Stimulated activated CD4-positive, alpha-beta T cell treated with anti-CD3 and anti-CD28 coated beads, Interleukin-1b, Interleukin-23, amount 100 ng/mL, for 1 hour (primary cell): ENCODE measurements at places on chromosomes 4 and X.

GRCh38 chr4:140219567-140219966 lies 65.6 kb upstream of the MAML3 start:
- DNase-seq = no peak

DNA sequence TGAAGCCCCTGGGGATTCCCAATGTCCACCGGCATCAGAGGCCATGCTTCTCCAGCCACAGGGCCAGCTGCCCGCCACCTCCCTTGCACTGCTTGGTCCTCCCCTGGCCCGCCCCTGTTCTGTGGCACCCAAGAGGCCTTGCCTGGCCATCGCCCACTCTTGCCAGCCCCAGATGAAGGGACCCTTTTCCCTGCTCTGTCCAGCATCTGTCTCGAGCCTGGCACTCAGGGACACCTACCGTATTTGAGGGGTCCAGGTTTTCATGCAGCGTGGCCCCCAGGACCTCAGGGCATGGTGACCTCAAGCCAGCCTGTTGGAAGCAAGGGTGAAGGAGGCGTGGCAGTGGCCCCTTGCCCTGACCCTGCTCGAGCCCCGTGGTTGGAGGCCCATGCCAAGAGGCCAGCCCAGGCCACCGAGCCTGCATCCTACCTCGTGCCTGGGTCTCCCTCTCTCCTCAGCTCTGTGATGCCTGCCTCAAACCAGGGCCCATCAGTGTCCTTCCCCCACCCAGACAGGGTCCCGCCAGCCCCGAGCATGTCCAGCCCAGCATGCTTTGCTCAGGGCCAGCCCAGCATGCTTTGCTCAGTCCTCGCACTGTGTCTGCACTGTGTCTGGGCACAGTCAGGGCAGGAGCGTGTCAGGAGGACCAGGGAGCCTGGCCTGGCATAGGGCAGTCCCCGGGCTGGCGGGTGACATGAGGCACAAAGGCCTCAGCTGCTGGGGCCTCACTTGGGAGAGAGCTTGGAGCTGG lies 14.3 kb upstream of the FGFR3 start:
- no peak for DNase-seq

- DNase-seq = no peak
These were observed 28.4 kb downstream of the GAGE1 start for GRCh38 chrX:49627086-49627777.

DNA sequence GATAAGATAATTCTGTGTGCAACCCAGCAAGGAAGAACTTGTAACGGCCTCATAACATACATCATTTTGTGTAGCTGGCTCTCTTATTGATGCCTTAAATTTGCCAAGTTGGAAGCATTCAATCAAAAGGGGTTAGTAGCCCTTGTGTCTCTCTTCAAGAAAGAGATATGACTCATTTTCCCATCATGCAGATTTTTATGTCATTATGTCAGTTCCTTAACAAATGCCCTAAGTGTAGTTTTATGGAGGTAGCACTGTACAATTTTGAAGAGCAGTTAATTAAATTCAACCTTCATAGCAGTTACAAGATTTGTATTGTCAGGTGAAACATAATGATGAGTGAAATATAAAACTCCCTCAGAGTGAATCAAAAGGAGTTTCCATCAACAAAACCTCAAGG lies 215.6 kb downstream of the GRIA3 start:
- no peak for DNase-seq

DNA sequence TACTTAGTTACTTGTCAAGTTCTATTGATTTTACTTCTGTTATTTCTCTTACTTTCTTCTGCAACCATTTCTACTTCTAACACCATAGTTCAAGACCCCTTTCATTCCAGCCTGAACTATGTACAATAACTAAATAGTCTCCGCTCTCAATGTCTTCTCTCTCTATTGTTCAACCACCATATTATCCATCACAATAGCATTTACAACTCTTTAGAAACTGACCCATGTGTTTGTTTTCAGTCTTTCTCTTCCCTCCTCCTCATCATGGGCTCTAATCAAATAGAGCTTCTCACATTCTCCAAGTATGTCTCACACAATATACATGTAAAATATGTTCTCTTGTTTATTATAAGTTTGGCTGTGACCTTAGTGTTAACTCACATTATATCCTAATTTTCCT lies 143.6 kb downstream of the ZAR1 start:
- DNase-seq = no peak

GRCh38 chrX:110914281-110914680 lies 118.7 kb upstream of the CHRDL1 start:
- DNase-seq = no peak

- DNase-seq = no peak
These were observed 726.1 kb upstream of the POU3F4 start for GRCh38 chrX:82782014-82782413.

DNA sequence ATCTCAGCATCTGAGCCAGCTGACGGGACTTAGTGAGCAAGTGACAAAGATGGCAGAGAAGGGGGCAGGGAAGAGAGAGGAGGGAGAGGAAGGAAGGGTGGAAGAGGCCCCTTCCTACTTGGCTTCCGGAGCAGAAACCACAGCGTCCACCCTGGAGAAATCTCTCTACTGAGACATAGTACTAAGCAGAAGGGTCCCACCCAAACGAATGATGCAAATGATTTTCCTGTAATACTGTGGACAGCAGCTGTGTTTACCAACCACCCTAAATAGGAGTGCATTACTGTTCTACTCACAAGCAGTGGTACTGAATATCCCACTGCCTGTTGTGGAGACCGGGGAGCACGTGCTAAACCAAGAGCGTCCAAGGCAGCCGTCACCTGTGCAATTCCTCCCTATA lies 29.4 kb downstream of the DTHD1 start:
- DNase-seq = no peak

GRCh38 chrX:31353095-31353494 lies 281.3 kb upstream of the FTHL17 start:
- DNase-seq = no peak

DNA sequence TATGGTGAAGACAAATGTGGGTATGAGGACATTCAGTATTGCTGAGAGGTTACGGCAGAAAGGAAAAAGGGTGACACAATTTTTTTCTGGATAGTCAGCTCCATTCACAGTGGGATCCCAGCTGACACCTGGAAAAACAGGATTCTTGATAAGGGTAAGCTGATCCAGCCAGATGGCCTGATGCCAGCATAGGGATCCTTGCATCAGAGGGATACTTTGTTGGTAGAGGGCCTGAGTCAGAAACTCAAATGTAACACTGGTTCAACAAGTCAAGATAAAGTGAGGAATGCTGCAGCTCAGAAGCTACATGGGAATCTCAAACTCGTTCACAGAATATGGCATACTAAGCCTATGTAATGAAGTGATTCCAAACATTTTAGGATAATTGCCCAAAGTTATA lies 726.7 kb downstream of the C4orf33 start:
- no peak for DNase-seq

DNA sequence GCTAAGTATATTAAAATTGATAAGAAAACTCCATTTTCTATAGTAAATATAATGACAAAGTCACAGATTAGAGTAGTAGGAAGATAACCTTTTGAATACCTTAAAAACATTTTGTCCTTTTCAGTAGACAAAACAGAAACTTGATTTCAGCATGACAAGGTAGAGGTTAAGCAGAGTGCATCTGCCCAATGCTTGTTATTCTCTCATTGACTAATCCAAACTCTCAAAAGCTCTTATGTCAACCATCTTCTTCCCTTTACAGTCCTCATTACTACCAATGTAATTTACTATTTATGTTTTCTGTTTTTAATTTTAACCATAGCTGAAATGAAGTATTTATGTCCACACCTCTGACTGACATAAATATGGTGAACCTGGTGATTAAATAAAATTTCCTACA lies 11.1 kb downstream of the NIPAL1 start:
- DNase-seq = no peak

DNA sequence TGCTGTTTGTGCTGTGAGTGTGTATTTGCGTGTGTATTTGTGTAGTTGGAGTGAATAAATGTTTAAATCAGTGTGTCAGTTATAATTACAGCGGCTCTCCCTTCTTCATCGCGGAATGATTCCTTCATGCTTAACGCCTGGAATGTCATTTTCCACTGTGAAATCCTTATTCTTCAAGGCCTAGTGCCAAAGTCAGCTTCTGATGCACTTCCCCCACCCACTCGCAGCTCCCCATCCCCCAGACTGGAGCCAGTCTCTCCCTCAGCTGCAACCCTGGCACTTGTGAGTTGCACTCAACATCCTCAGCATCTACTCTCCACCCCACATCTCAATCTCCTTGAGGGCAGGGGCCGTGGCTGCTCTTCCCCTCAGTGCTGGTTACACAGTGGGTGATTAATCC lies 583.0 kb downstream of the BCOR start:
- DNase-seq = no peak

- no peak for DNase-seq
These were observed 18.7 kb downstream of the SGMS2 start for GRCh38 chr4:107843391-107843790.

- DNase-seq = no peak
These were observed 395.8 kb downstream of the NAF1 start for GRCh38 chr4:162770761-162771490.

- no peak for DNase-seq
These were observed 160.2 kb upstream of the CPEB2 start for GRCh38 chr4:14841801-14842768.

DNA sequence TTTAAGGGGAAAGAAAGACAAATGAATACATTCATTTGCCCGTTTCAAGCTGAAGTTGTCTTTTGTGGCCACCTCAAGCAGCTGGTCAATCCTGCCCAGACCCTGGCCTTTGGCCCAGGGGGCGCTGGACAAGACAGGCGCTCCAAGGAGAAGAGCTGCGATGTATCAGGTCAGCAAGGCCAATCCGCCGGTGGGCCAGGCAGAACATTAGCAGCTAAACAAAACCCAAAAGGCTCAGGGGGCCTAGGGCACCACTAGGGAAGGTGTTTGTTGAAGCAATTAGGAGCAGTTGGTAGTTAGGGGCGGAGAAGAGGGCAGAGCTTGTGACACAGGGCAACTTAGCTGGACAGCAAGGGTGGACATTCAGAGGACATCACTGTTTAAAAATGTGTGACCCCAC lies 60.8 kb upstream of the TMEM33 start:
- no peak for DNase-seq

- DNase-seq = no peak
These were observed 21.8 kb upstream of the BBS12 start for GRCh38 chr4:122710434-122711308.

DNA sequence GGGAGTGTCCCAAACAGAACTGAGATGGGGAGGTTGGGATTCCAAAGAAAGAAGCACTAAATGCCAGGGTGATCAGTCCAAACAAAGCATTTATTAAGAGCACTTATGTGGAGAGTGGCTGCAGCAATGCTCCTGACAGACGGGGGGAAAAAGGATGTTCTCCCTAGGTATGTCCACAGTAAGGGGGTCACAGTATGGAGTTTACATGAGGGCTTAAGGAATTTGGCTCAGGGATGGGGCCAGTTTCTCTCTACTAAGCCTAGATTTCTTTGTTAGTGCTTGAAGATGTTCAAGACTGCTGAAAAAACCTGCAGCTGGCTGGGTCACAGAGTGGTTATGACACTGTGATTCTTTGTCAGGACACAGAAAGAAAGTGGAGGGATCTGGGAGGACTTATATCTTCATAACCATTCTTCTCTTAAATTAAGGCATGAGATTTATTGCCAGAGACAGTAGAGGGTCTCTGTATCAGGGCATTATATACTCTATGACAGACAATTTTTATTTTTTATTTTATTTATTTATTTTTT lies 1468.0 kb downstream of the C4orf33 start:
- no peak for DNase-seq

DNA sequence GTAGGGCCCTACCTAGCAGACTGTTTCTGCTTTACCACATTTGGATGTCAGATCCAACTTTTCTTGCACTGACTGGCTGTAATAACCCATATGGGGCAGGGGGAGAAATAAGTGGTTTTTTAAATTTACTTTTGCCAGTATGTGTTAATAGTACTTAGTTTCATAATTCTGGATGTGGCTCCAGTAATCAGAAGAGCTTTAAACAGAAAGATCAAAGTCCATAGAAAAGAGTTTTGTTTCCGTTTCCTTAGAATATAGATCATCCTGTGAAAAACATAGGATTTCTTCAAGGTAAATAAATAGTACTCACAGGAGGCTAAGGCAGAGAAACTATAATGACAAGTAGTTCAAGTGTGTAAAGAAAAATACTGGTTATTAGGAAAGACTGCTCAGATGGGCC lies 85.6 kb downstream of the SLC39A8 start:
- no peak for DNase-seq

DNA sequence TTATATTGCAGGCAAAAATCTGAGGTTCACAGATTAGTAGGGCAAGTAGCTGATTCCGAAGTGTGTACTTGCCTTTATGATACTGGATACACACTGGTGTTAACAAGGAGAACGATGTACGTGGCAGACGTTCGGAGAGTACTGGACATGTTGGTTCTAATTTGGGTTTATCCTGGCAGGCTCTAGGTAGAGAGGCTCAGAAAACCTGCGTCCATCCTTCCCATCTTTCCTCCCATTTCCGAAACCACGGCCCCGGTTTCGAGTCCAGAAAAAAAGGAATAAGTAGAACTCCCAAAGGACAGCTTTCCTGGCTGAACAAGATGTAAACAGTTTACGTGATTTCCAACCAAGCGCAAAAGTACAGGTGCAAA lies 351 bp upstream of the SLC30A9 start:
- DNase-seq = no peak

DNA sequence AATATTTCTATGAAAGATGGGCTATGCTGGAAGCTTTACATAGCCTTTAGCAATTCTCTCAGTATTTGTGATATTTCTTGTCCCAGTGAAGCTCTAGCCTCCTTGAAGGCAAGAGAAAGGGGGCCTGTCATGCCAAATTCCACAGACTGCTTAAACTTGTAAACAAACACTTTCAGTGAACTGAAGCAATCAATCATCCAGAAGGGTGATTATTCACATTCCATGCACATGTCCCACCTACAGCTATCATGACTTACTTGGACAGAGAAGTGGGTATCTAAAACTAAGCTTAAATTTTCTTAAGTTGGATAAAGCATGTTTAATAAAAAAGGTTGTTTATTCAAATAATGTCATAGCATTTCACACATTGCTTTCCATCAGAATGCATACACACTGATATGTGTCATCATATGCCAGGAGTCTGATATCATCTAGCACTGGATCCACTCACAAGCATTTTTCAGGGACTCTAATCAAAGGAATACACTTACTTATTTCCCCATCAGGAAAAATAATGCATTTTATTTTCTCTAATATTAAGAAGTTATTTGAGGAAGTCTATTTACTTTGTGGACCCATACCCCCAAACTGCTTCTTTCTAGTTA lies 1.2 kb upstream of the FSTL5 start:
- no peak for DNase-seq

DNA sequence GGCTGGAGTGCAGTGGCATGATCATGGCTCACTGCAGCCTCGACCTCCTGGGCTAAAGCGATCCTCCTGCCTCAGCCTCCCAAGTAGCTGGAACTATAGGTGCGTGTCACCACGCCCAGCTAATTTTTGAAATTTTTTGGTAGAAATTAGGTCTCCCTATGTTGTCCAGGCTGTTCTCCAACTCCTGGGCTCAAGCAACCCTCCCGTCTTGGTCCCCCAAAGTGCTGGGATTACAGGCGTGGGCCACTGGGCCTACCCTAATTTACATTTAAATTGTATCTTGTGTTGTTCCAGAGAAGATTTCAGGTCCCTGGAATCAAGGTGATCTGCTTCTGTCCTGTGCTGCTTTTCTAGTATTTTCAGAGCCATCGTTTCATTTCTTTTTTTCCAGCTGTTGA lies 1.2 kb upstream of the LRPAP1 start:
- DNase-seq = no peak

GRCh38 chrX:3129256-3129655 lies 88.0 kb downstream of the ARSF start:
- no peak for DNase-seq

GRCh38 chr4:6574747-6575502 lies at the start of gene MAN2B2:
MAN2B2 (plus strand) TSS chr4:6575189; CDS start chr4:6575211, 22 bp downstream.
- peak; percentile 40 for DNase-seq
